ENCODE measurements at places on chromosomes 13 and 19.
A peak's percentile ranks its signal among the peaks of the same experiment; 100 is the strongest.

DNA sequence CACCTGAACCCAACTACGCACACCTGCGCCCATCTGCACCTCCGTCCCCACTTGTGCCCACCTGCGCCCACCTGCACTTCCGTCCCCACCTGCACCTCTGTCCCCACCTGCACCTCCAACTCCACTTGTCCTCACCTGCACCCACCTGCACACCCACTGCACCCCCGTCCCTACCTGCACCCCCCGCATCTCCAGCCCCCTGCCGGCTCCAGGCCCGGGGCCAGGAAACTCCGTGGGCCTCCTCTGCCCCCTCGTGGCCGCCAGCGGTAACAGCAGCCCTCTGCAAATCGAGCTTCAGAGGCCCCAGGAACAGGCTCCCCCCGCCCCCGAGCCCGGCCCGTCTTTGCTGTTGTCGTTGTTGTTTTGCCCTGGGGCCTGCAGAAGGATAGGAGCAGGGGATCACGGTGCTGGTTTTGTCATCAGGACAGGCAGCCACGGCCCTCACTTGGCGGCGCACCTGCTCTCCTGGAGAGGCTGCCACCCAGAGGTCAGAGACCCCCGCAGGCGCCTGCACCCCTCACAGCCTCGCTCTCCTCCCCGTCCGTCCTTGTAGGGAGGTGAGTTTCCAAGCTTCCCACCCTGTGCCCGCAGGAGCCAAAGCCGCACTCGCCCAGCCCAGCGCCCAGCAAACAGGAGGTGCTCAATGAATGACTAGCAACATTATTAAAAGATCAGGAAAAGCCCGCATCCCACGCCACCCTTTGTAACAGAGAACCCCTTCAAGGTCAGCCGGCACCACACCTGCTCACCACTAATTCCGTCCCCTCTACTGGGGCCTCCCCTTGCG is 65.4 kb downstream of the GNG7 start:
- DNase-seq = peak; percentile 83

- peak; percentile 29 for DNase-seq
These were observed 8.2 kb downstream of the C3 start for GRCh38 chr19:6712231-6712630.

GRCh38 chr19:4768934-4769777 is 22.4 kb upstream of the FEM1A start:
- peak; percentile 75 for DNase-seq

GRCh38 chr13:110676595-110677587 is 29.0 kb downstream of the CARS2 start:
- no peak for DNase-seq

DNA sequence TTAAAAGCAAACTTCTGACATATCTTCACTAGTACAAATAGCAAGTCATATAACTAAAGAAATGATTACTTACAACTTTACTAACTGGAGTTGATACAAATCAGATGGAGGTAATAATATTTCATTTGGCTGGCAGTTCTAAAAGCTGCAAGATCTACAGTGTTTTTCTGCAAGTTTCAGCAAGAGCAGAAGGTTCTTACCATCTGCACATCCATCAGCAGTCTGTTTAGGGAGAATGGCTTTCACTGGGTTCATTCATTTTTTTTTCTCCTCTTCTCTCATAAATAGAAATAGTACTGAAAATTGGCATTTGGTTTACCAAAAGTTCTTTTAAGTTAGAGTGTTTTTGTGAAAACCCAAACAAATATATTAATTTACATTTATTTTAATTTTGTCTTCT is 3.1 kb upstream of the SHISA2 start:
- no peak for DNase-seq

- DNase-seq = no peak
These were observed 534.7 kb downstream of the KLF12 start for GRCh38 chr13:73599232-73600128.

All from lower lobe of right lung (tissue), 2 donors.